A673 (cell line): ENCODE measurements at places on chromosomes 3 and 15. TPM values are rescaled to one million over a fixed set of nuclear protein-coding genes. Genes with fewer than 3 reads are reported as not detected.

DNA sequence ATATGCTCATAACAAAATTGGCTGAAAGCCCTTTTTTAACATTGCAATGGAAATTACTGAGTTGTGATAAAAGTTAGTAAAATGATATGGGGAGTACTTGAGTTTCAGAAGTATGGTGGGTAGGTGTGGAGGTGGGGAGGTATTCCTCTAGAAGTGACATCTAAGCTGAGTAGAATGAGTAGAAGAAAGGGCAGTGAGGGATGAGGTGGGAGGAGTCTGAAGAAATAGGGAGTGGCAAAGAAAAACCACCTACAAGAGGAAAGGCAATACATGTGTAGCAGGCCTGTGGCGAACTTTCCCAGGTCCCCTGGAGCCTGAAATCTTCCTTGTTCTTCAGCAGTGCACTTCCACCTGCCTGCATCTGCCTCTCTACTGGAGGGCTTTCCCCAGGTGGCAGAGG is 52.8 kb upstream of the DIPK2A start:
- no peaks in the 10 kb centered on the region for H3K4me1 ChIP-seq
- no peak overlapping the region for H3K4me3 ChIP-seq
- no peaks in the 10 kb centered on the region for H3K36me3 ChIP-seq
- H3K27me3 ChIP-seq, result no peaks in the 10 kb centered on the region
- H3K27ac ChIP-seq, result no peak overlapping the region

DNA sequence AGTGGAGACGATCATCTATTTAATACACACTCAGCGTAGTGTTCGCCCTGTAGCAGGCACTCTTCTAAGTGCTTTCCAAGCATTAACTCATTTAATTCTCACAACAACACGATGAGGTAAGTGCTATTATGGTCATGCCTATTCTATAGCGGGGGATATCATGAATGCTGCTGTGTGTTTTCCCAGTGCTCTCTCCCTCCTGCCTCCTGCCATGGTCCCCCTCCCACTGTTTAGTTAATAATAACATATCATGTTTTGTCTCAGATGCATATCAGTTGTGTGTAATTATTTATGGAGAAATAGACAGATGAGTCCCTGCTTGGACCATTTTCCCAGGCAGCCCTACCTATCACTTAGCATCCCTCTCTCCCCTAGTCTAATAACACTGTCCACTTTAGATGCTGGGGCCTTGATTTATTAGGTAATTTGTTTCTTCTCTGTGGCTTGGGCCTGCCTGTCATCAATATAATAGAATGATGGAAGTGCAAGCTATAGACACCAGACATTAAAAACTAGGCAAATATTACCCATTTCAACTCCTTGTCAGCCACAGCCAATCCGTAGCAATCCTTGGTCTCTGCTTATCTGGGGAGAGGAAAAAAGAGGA is 122.9 kb upstream of the TLE3 start:
- no peaks in the 10 kb centered on the region for H3K27me3 ChIP-seq
- H3K4me3 ChIP-seq, result no peak overlapping the region
- no peaks in the 10 kb centered on the region for H3K36me3 ChIP-seq

The CFAP44 gene
- 2.4 and 3.5 TPM in 2 replicates for total RNA-seq

- H3K4me1 ChIP-seq, result peaks cover 43% of the 10 kb centered on the region
- no peaks in the 10 kb centered on the region for H3K36me3 ChIP-seq
- H3K27ac ChIP-seq, result no peak overlapping the region
- no peaks in the 10 kb centered on the region for H3K27me3 ChIP-seq
- DNase-seq, result no peak
These were observed 228.4 kb downstream of the MAGI1 start for GRCh38 chr3:65810302-65810701.

DNA sequence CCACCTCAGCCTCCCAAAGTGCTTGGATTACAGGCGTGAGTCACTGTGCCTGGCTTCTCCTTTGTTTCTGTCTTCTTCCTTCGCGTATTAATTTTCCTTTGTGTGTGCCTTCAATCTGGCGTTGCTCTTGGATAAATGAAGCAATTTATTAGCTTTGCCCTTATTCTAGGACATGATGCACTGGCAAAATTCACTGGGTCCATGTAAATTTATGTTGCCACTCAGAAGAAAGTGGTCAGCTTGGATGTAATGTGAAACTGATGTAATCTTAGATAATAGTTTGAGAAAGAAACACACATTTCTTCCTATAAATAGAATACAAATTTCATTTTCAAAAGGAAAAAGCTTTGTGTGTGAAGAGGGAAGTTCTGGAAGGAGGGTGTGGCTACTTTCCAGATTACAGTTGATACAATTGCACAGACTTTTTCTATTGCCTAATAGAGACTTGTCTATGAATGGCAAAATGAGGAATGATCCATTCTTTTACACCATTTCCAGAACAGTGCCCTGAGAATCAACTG is 23.3 kb upstream of the ATP1B3 start:
- no peaks in the 10 kb centered on the region for H3K36me3 ChIP-seq
- no peak overlapping the region for H3K27ac ChIP-seq
- H3K27me3 ChIP-seq, result no peaks in the 10 kb centered on the region

- no peaks in the 10 kb centered on the region for H3K36me3 ChIP-seq
- peak; percentile 18 for DNase-seq
- H3K4me3 ChIP-seq, result no peak overlapping the region
- H3K27ac ChIP-seq, result no peak overlapping the region
- peaks cover 21% of the 10 kb centered on the region for H3K4me1 ChIP-seq
These were observed 2.7 kb downstream of the TYRO3 start for GRCh38 chr15:41561777-41562145.

The AMIGO3 gene
- 0.28 TPM in 1 of 2 replicates, not detected in the other for total RNA-seq

GRCh38 chr15:33443708-33444107 is 132.9 kb downstream of the RYR3 start:
- H3K27ac ChIP-seq, result no peak overlapping the region
- no peak overlapping the region for H3K4me3 ChIP-seq
- no peaks in the 10 kb centered on the region for H3K4me1 ChIP-seq
- no peaks in the 10 kb centered on the region for H3K36me3 ChIP-seq

The SEC11A gene
- 104 and 106 TPM in 2 replicates for total RNA-seq

DNA sequence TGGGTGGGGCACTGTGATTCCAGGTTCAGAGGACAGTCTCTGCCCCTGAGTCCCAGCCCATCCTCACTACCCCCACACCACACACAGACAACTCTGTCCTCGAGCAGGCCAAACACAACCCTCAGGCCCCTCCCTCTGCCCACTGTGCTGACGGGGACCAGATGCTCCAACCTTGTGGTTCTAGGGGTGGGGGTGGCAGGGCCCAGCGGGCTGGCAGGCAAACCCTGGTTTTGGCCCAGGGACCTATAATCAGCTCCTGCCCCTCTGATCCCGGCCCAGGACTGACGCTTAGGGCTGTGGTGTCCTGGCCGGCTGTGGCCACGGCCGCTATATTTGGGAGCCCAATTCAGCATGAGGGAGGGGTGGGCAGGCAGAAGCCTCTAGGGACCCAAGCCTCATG is 5.0 kb upstream of the MYL3 start:
- H3K4me3 ChIP-seq, result no peak overlapping the region
- no peaks in the 10 kb centered on the region for H3K4me1 ChIP-seq
- no peaks in the 10 kb centered on the region for H3K27me3 ChIP-seq
- no peaks in the 10 kb centered on the region for H3K36me3 ChIP-seq
- no peak overlapping the region for H3K27ac ChIP-seq
- DNase-seq, result no peak

DNA sequence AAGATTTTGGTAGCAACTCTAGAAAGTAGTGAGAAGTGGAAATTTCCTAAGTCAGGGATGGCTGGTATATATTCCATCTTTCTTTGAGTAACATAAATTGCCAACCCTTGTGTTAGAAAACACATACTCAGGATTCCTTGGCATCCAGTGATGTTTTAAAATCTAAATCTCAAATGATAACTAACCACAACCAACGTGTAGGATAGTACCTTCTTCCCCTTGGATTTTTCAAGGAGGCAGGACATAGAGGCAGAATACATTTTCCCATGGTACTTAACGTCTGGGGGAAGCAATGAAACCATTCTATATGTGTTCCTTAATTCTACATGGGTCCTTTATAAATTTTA is 93.4 kb downstream of the WDR76 start:
- no peak overlapping the region for H3K27ac ChIP-seq
- no peaks in the 10 kb centered on the region for H3K27me3 ChIP-seq
- DNase-seq, result no peak
- H3K4me1 ChIP-seq, result peaks cover 11% of the 10 kb centered on the region
- H3K36me3 ChIP-seq, result no peaks in the 10 kb centered on the region
- no peak overlapping the region for H3K4me3 ChIP-seq

The STXBP5L gene
- not detected in 2 replicates for total RNA-seq

GRCh38 chr15:34665498-34666116 is 82.2 kb upstream of the GOLGA8B start:
- no peak overlapping the region for H3K4me3 ChIP-seq
- DNase-seq, result no peak
- no peak overlapping the region for H3K27ac ChIP-seq
- H3K4me1 ChIP-seq, result no peaks in the 10 kb centered on the region

The COL6A5 gene
- 0.11 and 0.32 TPM in 2 replicates for total RNA-seq

The PLA2G4D gene
- total RNA-seq, result not detected in 2 replicates
